ENCODE measurements at places on chromosomes 4 and X. TPM values are rescaled to one million over a fixed set of nuclear protein-coding genes. Genes with fewer than 3 reads are reported as not detected.

The DCHS2 gene
- total RNA-seq, result 0.15 TPM

The FRG2 gene
- not detected for total RNA-seq

The RAB40A gene
- 1.0 TPM for total RNA-seq

The ESX1 gene
- 1.6 TPM for total RNA-seq

The CT47B1 gene
- not detected for total RNA-seq

The CTSO gene
- total RNA-seq, result 4.8 TPM

The SPANXB1 gene
- 31.4 TPM for total RNA-seq

The MAGEA10 gene
- not detected for total RNA-seq

The TMEM192 gene
- total RNA-seq, result 16.8 TPM

The REELD1 gene
- total RNA-seq, result not detected

The MAGEB1 gene
- not detected for total RNA-seq

The WDR1 gene
- 258 TPM for total RNA-seq

The POF1B gene
- 0.28 TPM for total RNA-seq

The ATP5ME gene
- 417 TPM for total RNA-seq

The CXCL8 gene
- 0.35 TPM for total RNA-seq

The MXRA5 gene
- total RNA-seq, result not detected

The KLHL13 gene
- not detected for total RNA-seq

The ASB12 gene
- total RNA-seq, result not detected

The DNAAF6 gene
- total RNA-seq, result not detected

The LPAR4 gene
- total RNA-seq, result not detected

The PGAM4 gene
- total RNA-seq, result not detected

The MYL5 gene
- 29.8 TPM for total RNA-seq

The HHIP gene
- 0.05 TPM for total RNA-seq

The CLCN4 gene
- 3.1 TPM for total RNA-seq

The MTHFD2L gene
- 8.2 TPM for total RNA-seq

The ARL9 gene
- total RNA-seq, result not detected

The CFAP47 gene
- not detected for total RNA-seq

The SPIN3 gene
- total RNA-seq, result 29.8 TPM

The GYG2 gene
- total RNA-seq, result 1.7 TPM

The CLDN2 gene
- total RNA-seq, result not detected

The PF4V1 gene
- not detected for total RNA-seq

The HMX1 gene
- not detected for total RNA-seq

The MTTP gene
- not detected for total RNA-seq

The MTNR1A gene
- total RNA-seq, result not detected

The HGFAC gene
- total RNA-seq, result 1.5 TPM

The STBD1 gene
- 1.8 TPM for total RNA-seq

The SSX4B gene
- total RNA-seq, result not detected

The KCND1 gene
- 2.2 TPM for total RNA-seq

The TRAM1L1 gene
- 1.6 TPM for total RNA-seq

The NDST4 gene
- not detected for total RNA-seq

The USP17L28 gene
- not detected for total RNA-seq

The SPATA18 gene
- total RNA-seq, result 0.20 TPM

The USP17L24 gene
- not detected for total RNA-seq

The DCLK2 gene
- 0.41 TPM for total RNA-seq

The SLC25A31 gene
- not detected for total RNA-seq

The BMPR1B gene
- total RNA-seq, result 3.2 TPM

The ZFP42 gene
- total RNA-seq, result not detected

The AREG gene
- 6.4 TPM for total RNA-seq

The CXCL6 gene
- not detected for total RNA-seq

The IRS4 gene
- total RNA-seq, result not detected

The TMEM255A gene
- total RNA-seq, result 9.4 TPM

The EREG gene
- total RNA-seq, result 0.46 TPM

The RNF4 gene
- total RNA-seq, result 63.5 TPM

The ADGRG2 gene
- total RNA-seq, result 0.20 TPM

The CFP gene
- 0.53 TPM for total RNA-seq

The HPSE gene
- 6.6 TPM for total RNA-seq

The PCGF3 gene
- total RNA-seq, result 60.5 TPM

The SEC24B gene
- total RNA-seq, result 21.7 TPM

The MAGED4B gene
- total RNA-seq, result not detected
